Thyroid gland (tissue), 4 donors: ENCODE measurements at places on chromosomes 1 and 21. TPM values are rescaled to one million over a fixed set of nuclear protein-coding genes. Genes with fewer than 3 reads are reported as not detected.

RAB7B gene
- 5.1 TPM for total RNA-seq

NUP210L gene
- total RNA-seq: 0.22 TPM

S1PR1 gene
- total RNA-seq: 92.7 TPM

NHLH1 gene
- total RNA-seq: not detected

DENND2D gene
- total RNA-seq: 45.1 TPM

LINGO4 gene
- 0.13 TPM for total RNA-seq

ARHGAP30 gene
- 2.6 TPM for total RNA-seq

FCER1A gene
- total RNA-seq: not detected

ADAMTSL4 gene
- 9.2 TPM for total RNA-seq

MYBPH gene
- not detected for total RNA-seq

CFHR4 gene
- total RNA-seq: not detected

RUNX1 gene
- total RNA-seq: 18.7 TPM

LORICRIN gene
- not detected for total RNA-seq

NTNG1 gene
- not detected for total RNA-seq

THEM5 gene
- not detected for total RNA-seq

SPATA45 gene
- not detected for total RNA-seq

MIS18A gene
- total RNA-seq: 7.0 TPM

C1orf21 gene
- total RNA-seq: 22.8 TPM

CTSS gene
- 49.3 TPM for total RNA-seq

PTAFR gene
- 2.0 TPM for total RNA-seq

LIPI gene
- total RNA-seq: 1.9 TPM

CD247 gene
- 1.3 TPM for total RNA-seq

RORC gene
- total RNA-seq: 29.7 TPM

AKT3 gene
- 82.8 TPM for total RNA-seq

ESRRG gene
- total RNA-seq: 13.4 TPM

RCSD1 gene
- total RNA-seq: 14.2 TPM

KDM5B gene
- 53.1 TPM for total RNA-seq

AKR7A2 gene
- total RNA-seq: 136 TPM

ANGPTL3 gene
- not detected for total RNA-seq

TMEM167B gene
- 46.5 TPM for total RNA-seq

PROK1 gene
- not detected for total RNA-seq

CHIA gene
- total RNA-seq: not detected

TLCD4 gene
- total RNA-seq: 12.6 TPM

FYB2 gene
- total RNA-seq: 0.78 TPM

TNFRSF4 gene
- total RNA-seq: 4.5 TPM

GBP6 gene
- not detected for total RNA-seq

KLHDC9 gene
- total RNA-seq: 31.8 TPM

GPR25 gene
- total RNA-seq: not detected

TDRD5 gene
- 1.2 TPM for total RNA-seq

C1orf105 gene
- not detected for total RNA-seq

NBPF6 gene
- not detected for total RNA-seq

RGS13 gene
- total RNA-seq: not detected

CYP4A11 gene
- not detected for total RNA-seq

OR10Z1 gene
- total RNA-seq: not detected

CHRM3 gene
- 3.0 TPM for total RNA-seq

SIPA1L2 gene
- 44.9 TPM for total RNA-seq

FCRL5 gene
- not detected for total RNA-seq

PLPPR4 gene
- 0.78 TPM for total RNA-seq

FCRLA gene
- not detected for total RNA-seq

MIER1 gene
- 37.8 TPM for total RNA-seq

MRPL39 gene
- total RNA-seq: 22.0 TPM

KCNA2 gene
- total RNA-seq: 3.8 TPM

HHAT gene
- total RNA-seq: 10.7 TPM

KRTAP7-1 gene
- not detected for total RNA-seq

ATP1A4 gene
- total RNA-seq: not detected

TSPAN2 gene
- total RNA-seq: 6.6 TPM

CNIH3 gene
- 3.0 TPM for total RNA-seq
